Esophagus mucosa (tissue), 1 donor: ENCODE measurements at places on chromosomes 2 and 18. TPM values are rescaled to one million over a fixed set of nuclear protein-coding genes. Genes with fewer than 3 reads are reported as not detected.

The PIK3C3 gene
- total RNA-seq, result 23.1 TPM

The ABCG8 gene
- total RNA-seq, result not detected

The RTP5 gene
- not detected for total RNA-seq

The MITD1 gene
- total RNA-seq, result 19.0 TPM

The RESP18 gene
- total RNA-seq, result not detected

The PROKR1 gene
- total RNA-seq, result not detected

- no peak for ATAC-seq
These were observed 193.4 kb downstream of the CCDC102B start for GRCh38 chr18:68991286-68991685.

- ATAC-seq, result no peak
These were observed 129.8 kb downstream of the RAPGEF4 start for GRCh38 chr2:172865422-172865821.

GRCh38 chr18:61891271-61891670 is 1.5 kb downstream of the RNF152 start:
- ATAC-seq, result peak; percentile 83

DNA sequence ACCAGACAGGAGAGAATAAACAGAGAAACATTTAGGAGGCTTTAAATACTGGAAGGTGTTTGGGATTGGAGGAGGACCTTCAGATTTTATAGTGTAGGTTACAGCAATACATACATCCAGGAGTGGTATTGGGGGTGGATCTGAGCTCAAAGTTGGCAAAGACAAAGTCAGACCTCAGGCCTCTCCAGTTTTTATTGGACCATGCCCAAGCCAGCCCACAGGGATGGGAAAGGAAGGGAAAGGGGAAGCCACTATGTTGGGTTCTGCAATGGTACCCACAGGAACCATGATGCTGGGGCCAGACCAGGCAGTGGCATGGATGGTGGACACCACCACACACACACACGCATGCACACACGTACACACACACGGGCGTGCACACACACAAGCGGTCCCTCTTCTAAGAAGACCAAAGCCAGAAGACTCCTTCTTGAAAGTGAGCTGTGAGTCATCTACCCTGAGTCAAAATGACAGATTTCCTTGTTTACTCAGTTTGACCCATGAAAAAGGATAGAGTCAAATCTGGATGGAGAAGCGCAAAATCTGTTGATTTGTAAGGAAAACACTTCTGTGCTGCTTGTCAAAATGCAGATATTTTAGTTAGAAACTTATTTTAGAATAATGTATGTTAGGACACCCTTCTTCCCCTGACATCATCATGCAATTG is 87.9 kb downstream of the TRABD2A start:
- ATAC-seq, result no peak

DNA sequence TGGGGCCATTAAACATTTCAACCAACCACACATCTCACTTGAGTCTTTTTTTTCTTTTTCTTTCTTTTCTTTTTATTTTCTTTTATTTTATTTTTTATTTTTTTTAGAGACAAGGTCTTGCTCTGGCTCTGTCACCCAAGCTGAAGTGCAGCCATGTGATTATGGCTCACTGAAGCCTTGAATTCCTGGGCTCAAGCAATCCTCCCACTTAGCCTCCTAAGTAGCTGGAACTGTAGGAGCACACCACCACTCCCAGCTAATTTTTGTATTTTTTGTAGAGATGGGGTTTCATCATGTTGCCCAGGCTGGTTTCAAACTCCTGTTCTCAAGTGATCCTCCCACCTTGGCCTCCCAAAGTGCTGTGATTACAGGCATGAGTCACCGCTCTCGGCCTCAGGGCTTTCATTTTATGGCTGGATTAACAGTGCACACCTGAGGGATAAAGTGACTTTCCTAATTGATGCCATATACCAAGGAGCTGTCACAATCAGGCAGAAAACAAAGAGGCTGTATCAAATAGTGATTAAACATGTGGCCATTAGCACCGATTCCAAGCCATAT is 21.5 kb downstream of the KIAA2012 start:
- ATAC-seq, result no peak

DNA sequence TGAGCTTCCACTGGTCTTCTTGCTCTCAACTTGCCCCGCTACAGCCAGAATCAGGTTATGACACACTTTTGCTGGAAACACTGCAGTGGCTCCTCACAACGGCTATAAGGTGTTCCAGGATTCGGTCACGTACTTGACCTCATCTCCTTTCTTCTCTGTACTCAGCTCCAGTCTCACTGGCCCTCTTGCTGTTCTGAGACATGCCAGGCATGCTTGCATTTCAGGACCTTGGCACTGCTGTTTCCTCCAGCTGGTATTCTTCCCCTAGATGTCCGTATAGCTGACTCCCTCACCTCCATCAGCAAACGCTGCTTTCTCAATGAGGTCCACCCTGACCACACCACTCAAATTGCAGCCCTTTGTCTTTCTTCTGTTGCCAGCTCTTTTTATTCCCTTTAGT is 31.9 kb upstream of the C1GALT1C1L start:
- ATAC-seq, result no peak
